ENCODE measurements at places on chromosomes 1 and 21.

DNA sequence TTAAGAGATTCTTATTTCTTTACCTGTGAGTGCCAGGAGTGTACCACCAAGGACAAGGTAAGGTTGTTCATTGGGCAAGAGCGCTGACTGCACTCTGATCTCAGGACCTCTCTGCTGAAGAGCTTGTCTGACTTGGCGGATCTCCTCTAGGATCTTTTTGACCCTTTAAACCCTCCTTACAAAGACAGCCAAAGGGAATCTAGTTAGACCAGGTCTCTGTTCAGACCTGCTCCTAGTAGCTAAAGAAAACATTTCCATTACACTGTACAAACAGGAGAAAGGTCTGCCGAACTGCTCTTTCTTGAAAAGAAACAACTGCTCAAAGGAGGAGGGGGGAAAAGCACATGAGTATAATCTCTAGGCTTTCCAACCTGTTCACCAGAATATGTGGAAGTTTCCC, 49.3 kb downstream of the SMYD2 start:
- no peak overlapping the region for H3K4me3 ChIP-seq
- peaks cover 3% of the 10 kb centered on the region for H3K4me1 ChIP-seq
- no peak overlapping the region for H3K27ac ChIP-seq
- H3K36me3 ChIP-seq, result peaks cover 51% of the 10 kb centered on the region
- no peak for DNase-seq

DNA sequence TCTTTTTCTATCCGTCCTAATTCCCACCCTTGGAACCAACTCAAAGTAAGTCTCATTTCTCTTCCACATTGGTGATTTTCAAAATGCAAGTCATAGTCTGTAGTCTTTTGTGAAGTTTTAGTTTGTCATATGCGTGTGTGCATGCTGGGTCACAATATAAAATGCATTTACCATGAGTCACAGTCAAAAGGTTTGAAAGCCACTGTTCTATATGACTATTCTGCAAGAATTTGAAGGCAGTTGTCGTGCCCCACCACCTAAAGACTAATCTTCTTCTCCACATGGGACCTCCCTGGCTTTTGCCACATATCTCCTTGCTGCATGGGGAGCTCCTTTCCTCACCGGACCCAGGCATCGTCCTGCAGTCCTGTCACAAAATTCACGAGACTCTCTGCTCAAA, 1.6 kb downstream of the STPG1 start:
- no peak overlapping the region for H3K4me3 ChIP-seq
- H3K36me3 ChIP-seq, result no peaks in the 10 kb centered on the region
- H3K27me3 ChIP-seq, result no peaks in the 10 kb centered on the region

DNA sequence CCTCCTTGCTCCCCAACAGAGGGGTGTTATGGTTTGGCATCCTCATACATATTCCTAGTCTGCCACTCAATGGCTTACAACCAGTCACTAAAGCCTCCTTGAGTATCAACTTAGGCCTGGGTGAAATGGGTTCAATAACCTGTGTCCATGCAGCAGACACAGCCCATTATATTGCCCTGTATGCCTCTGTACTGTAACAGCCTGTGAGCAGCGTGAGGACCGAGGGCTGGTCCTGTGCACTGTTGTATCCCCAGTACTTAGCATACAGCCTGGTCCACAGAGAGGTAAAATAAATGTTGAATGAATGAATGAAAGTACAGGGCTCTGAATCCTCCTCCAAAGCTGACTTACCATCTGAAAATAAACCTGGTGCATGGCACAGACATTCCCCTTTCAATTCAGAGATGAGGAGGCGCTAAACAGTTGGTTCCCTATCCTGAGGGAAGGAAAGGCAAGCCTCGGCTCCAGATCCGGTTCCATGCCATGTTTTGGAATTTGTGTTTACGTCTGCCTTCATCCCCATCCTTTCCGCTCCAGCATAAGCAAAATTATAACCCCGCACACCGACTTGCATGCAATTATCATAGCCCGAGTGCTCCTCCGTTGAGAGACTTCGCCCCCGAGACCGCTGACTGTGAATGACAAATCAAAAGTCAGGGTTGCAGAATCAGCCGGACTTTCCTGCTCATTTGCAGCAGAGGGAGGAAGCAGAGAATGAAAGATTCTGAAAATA, 45.0 kb upstream of the DNAJC6 start:
- DNase-seq, result no peak
- no peak overlapping the region for H3K27ac ChIP-seq
- H3K4me1 ChIP-seq, result peaks cover 8% of the 10 kb centered on the region
- peaks cover 27% of the 10 kb centered on the region for H3K27me3 ChIP-seq

DNA sequence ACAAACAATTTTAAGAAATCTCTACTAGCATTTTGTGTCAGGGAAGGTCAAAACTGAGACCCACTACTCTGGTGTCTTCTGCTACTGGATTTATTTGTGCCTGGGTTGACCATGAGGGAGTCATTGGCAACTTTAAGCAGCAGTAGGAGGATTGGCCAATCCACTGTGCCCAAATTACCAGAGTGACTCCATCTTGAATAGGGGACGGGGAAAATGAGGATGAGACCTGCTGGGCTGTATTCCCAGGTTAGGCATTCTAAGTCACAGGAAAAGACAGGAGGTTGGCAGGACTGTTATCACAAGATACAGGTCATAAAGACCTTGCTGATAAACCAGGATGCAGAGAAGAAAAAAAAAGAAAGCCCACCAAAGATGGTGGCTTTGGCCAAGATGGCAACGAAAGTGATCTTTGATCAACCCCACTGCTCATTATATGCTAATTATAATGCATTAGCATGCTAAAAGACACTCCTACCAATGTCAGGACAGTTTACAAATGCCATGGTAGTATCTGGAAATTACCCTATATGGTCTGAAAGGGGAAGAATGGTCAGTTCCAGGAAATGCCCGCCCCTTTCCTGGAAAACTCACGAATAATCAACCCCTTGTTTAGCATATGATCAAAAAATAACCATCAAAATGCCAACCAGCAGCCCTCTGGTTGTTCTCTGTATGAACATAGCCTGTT, 200.9 kb downstream of the LTN1 start:
- no peak for DNase-seq
- H3K4me3 ChIP-seq, result no peak overlapping the region
- H3K27me3 ChIP-seq, result no peaks in the 10 kb centered on the region
- H3K4me1 ChIP-seq, result no peaks in the 10 kb centered on the region
- no peak overlapping the region for H3K27ac ChIP-seq

DNA sequence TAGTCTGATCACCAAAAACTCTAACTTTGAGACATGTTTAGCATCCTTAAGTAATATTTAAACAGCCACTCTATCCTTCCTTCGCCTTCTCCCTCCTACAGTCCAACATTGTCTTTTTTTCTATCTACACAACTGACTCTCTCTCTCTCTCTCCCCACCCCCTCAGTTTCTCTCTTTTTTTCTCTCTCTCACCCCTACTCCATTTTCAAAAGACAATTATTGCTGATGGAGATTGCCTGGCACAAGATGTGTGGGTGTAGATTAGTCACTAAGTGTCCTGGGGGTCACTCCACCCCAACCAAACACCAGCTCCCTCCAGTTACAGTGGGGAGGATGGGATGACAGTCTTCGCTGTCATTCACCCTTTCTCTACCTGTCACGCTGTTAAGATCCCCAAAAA, 94.5 kb upstream of the NFIA start:
- H3K4me3 ChIP-seq, result no peak overlapping the region
- no peaks in the 10 kb centered on the region for H3K27me3 ChIP-seq
- no peak for DNase-seq
- no peaks in the 10 kb centered on the region for H3K36me3 ChIP-seq
- no peak overlapping the region for H3K27ac ChIP-seq

DNA sequence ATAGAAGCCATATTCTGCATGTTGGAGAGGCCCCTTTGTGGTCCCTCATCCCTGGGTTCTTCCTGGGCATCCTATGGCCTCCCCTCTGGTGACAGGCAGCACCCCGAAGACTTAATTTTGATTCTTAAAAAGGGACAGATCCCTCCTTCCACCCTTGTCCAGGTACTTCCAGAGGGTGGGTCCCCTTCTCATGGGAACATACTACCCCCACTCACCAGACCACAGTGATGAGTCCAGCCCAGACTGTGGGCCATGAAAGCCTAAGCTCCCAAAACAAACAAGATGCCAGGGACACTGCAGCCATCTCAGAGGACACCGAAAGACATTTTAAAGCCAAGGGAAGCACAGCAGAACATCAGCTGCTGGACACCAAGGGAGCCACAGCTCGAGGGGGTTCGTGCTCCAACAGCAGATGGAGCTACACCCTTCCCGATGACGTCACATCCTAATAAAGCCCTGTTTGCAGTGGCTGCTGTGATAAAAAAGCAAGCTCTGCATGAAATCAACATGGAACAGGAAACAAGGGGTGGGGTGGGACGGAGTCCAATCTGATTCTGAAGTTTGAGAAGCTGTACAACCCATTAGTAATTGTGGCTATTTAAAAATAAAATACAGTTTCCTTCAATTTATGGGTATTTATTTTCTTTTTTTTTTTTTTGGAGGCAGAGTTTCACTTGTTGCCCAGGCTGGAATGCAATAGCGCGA, 32.4 kb downstream of the GNB1 start:
- peak overlapping the region; percentile 39 for H3K4me3 ChIP-seq
- no peaks in the 10 kb centered on the region for H3K36me3 ChIP-seq
- DNase-seq, result peak; percentile 60
- peak overlapping the region; percentile 66 for H3K27ac ChIP-seq
- H3K4me1 ChIP-seq, result peaks cover 72% of the 10 kb centered on the region
- H3K27me3 ChIP-seq, result no peaks in the 10 kb centered on the region

DNA sequence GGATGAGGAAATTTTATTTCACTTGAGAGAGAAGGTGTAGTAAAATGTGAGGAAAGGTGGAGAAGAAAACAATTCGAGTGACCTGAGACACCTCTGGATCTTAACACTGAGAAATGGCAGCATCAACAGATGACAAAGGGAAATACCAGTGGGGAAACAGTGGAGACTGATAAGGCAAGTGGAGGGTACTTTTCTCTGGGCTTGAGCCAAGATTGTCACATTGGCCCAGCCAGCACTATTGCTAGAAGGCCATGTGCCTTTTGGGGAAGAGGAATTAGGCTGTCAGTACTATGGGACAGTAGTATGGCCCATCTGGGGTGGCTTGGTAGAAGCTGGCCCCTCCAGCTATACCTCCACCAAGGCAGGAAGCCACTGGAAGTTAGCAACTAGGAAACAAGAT, 8.4 kb downstream of the SYPL2 start:
- H3K4me3 ChIP-seq, result no peak overlapping the region
- H3K4me1 ChIP-seq, result peaks cover 61% of the 10 kb centered on the region

DNA sequence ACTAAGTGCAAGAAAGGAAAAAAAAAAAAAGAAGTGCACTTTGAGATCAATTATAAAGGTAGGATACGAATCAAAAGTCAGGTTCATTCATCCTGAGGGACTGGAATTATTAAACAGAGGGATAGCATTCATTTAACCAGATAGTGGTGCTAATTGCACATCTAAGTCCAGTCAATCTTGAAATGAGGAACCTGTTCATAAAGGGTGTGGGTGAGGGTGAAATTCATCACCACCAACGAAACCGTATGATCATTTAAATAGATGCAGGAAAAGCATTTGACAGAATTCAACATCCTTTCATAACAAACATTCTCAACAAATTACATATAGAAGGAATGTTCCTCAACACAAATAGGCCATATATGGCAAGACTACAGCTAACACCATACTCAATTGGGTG, 5.6 kb downstream of the CTSS start:
- no peak overlapping the region for H3K4me3 ChIP-seq
- no peaks in the 10 kb centered on the region for H3K4me1 ChIP-seq
- no peaks in the 10 kb centered on the region for H3K36me3 ChIP-seq
- H3K27me3 ChIP-seq, result no peaks in the 10 kb centered on the region
- no peak overlapping the region for H3K27ac ChIP-seq
- DNase-seq, result no peak

DNA sequence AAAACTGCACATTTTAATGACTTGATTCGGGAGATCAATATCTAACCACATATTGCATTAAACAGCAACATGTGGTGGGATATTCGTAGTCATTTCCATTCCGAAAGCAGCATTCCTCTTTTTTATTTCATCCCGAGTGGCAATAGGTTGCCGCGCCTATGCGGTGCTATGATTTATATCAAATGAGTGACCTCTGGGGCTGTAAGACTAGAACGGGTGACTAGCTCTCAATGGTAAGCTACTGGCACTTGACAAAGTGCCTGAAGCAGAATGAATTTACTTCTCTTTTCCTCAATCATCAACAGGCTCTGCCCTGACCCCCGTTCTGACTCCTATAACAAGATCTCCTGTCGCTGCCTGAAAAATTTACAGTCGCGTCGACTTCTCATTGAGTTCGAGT, 162.3 kb downstream of the ZNF281 start:
- H3K4me3 ChIP-seq, result no peak overlapping the region
- no peak overlapping the region for H3K27ac ChIP-seq
- no peaks in the 10 kb centered on the region for H3K27me3 ChIP-seq
- no peaks in the 10 kb centered on the region for H3K36me3 ChIP-seq

DNA sequence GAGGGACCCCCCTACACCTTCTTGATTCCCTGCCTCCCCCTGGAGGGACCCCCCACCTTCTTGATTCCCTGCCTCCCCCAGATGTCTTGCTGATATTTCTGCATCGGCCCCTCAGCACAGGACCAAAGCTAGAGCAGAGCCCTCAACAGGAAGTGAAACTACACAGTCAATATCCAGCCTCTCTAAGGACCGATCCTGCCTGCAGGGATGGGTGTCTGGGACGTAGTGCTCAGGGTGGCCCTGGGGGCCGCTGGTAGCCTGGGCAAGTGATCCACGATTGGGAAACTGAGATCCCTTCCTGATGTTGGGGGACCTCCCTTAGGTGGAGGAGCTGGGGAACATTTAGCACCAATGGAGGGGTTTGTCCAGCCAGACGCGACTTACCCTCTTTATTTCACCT, 3.9 kb upstream of the LEFTY2 start:
- no peaks in the 10 kb centered on the region for H3K36me3 ChIP-seq
- no peak overlapping the region for H3K4me3 ChIP-seq
- peaks cover 6% of the 10 kb centered on the region for H3K4me1 ChIP-seq
- peaks cover 2% of the 10 kb centered on the region for H3K27me3 ChIP-seq
- DNase-seq, result no peak
- H3K27ac ChIP-seq, result no peak overlapping the region

GRCh38 chr1:150149271-150150132, at the start of gene PLEKHO1:
Gene PLEKHO1, plus strand, starts transcription at chr1:150149916. Its CDS starts 342 bp downstream, at chr1:150150258.
- peaks cover 34% of the 10 kb centered on the region for H3K4me1 ChIP-seq
- peaks cover 4% of the 10 kb centered on the region for H3K36me3 ChIP-seq
- H3K27me3 ChIP-seq, result no peaks in the 10 kb centered on the region
- DNase-seq, result peak; percentile 90
- peak within 1 kb of the TSS; percentile 89 for H3K27ac ChIP-seq

GRCh38 chr1:14183329-14183728, 415.2 kb upstream of the KAZN start:
- H3K27me3 ChIP-seq, result no peaks in the 10 kb centered on the region
- no peaks in the 10 kb centered on the region for H3K4me1 ChIP-seq
- no peak for DNase-seq
- H3K36me3 ChIP-seq, result no peaks in the 10 kb centered on the region
- no peak overlapping the region for H3K27ac ChIP-seq

GRCh38 chr21:36430841-36431240, 45.6 kb downstream of the CHAF1B start:
- DNase-seq, result no peak
- H3K27me3 ChIP-seq, result no peaks in the 10 kb centered on the region
- peaks cover 20% of the 10 kb centered on the region for H3K4me1 ChIP-seq
- H3K4me3 ChIP-seq, result peak overlapping the region; percentile 63
- H3K27ac ChIP-seq, result peak overlapping the region; percentile 94
- H3K36me3 ChIP-seq, result no peaks in the 10 kb centered on the region

GRCh38 chr1:100955322-100955721, 59.4 kb downstream of the SLC30A7 start:
- H3K27ac ChIP-seq, result no peak overlapping the region
- H3K4me1 ChIP-seq, result peaks cover 6% of the 10 kb centered on the region
- no peak for DNase-seq
- no peaks in the 10 kb centered on the region for H3K27me3 ChIP-seq
- no peak overlapping the region for H3K4me3 ChIP-seq
